ENCODE measurements at places on chromosomes 12 and 14.
A peak's percentile ranks its signal among the peaks of the same experiment; 100 is the strongest.

GRCh38 chr12:50050410-50051098 is 6.8 kb upstream of the ASIC1 start:
- DNase-seq: no peak

- DNase-seq: peak; percentile 40
Measured at GRCh38 chr12:13209436-13210235, 13.1 kb downstream of the EMP1 start.

DNA sequence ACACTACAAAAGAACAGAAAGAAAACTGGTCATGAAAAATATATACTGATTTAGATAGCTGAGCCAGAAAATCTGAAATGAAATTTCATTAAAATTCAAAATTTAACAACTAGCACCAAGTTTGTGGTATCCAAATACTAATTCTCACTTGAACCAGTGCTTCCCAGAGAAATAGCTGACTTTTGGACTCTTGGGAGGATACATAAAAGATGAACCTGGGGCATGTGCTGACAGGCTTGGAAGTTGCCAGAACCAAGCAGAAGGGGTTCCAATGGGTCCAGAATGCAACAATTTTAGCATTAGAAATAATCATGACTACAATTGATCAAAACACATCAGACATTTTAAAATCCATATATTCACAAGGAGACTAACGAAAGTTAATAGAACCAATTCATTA is 175.0 kb downstream of the MDGA2 start:
- DNase-seq: no peak

DNA sequence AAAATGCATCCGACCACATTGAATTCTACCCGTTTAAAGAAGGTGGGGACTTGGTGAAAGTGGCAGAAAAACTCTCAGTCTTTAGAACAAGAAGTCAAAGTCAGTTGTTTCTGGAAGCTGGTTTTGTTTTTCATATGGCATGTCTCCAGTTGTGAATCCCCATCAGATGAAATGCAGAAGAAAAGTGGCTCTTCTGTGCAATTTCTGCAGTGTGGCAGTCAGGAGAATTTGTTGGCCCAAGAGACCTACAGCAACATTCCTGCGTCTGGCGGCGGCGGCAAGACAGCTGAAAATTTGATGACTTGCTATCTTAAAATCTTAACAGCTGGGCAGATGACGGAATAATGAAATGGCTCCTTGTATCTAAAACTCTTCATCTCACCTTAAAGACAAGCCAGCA is 201.5 kb downstream of the FOXN3 start:
- DNase-seq: no peak

GRCh38 chr12:124434354-124434753 is 133.1 kb downstream of the NCOR2 start:
- no peak for DNase-seq

DNA sequence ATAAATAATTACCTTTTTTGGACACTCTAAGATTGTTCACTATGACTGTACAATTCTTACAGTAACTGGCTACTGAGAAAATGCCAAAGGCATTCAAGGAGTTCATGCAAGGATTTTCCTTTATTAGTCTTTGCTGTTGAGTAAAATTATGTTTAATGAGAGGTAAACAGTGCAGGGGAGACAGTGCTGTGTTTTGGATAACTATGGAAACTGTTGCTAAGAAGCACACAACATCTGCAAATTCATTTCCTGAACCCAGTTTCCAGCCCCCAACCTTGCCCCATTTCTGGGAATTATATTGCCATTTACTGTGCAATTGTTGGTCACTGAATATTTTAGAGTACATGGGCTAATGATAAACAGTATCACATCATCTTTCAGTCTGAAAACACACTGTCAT is 1005.8 kb downstream of the TRHDE start:
- no peak for DNase-seq

DNA sequence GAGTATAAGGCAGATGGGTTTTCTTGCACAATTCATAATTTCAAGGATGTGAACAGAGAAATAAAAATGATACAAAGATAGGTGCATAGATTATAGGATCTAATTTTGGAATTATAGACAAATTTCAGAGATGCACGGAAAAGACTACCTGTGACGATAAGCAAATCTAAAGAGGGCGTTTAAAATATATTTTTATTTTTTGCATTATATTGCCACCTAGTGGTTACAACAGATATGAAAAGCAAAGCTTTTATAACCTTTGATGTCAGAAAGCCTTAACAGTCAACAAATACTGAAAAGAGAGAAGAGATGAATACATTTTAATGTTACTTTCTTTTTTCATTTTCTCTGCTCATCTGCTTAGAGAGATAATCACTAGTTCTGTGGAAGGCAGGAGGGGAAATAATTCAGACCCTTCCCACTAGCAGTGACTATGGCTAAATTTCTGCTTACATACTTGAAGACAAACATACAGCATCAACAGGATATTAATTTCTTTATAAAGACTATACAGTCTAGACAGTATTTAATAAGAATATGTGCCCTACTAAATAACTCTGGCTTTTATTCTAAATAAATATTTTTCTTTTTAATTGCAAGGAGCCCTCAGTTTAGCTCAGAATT is 46.3 kb downstream of the NTS start:
- DNase-seq: peak; percentile 13

DNA sequence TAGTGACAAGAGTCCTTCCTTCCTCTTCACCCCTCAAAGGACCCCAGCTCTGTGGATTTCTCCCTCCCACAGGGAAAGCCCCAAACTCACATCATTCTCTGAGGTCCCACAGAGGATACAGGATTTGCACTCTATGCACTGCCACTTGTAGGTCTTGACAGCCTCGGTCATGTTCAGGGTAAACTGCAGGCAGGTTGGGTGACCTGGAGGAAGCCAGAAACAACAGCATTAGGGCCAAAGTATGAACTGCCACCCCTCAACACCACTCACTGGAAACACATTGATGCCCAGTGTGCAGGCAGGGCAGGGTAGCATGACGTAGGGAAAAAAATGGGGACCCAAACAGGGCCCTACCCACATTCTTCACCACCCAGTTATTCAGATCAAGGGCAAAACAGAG is 264.4 kb downstream of the DPF3 start:
- DNase-seq: no peak

GRCh38 chr12:42386308-42386707 is 60.3 kb downstream of the PPHLN1 start:
- DNase-seq: no peak

- DNase-seq: no peak
Measured at GRCh38 chr12:75317784-75318183, 12.3 kb downstream of the CAPS2 start.

- no peak for DNase-seq
Measured at GRCh38 chr12:7503686-7504415, at the start of gene CD163. Gene CD163 (minus strand): TSS chr12:7503777. CDS start chr12:7503690, 87 bp downstream.

DNA sequence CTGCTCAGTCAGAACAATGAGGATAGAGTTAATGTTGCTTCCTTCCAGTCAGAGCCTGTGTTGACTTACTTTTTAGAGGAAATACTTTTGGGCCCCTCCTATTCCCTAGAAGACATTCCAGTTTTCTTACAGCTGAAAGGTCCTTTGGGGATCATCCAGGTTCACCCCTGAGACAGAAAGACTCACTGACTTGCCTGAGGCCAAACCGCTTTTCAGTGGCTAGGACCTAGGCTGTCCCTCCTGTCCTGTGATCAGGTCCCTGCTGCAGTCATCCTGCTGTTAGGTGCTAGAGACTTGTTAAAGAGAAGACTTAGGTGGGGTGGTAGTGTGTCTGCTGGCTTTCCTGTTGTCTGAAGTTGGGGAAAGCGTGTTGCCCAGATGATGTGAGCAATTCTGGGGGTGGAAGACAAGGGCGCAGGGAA is 39.6 kb downstream of the SUSD6 start:
- DNase-seq: no peak

DNA sequence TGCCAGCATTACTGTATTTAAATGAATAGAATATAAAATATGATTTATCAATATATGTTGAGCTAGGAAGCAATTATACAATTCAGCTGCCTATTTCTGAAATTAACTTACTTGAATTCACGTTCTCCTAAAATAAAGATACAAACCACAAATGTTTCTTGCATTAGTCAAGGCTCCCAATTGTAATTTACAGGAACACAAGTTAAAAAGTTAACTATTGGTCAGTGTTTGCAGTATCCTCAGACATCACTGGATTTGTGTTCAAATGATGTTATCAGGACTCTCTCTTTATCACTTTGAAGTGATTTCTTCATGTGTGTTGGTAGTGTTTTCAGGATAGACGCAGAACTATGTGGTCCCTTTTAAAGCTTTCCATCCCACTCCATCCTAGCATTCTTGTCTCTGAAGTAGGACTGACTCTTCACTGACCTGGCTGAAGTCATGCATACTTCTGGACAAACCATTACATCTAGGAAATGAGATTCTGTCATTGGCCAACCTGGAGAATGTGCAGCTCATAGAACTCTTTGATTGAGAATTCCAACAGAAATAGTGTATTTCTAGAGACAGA is 156.1 kb downstream of the KICS2 start:
- no peak for DNase-seq

GRCh38 chr12:10301103-10301502 is 6.6 kb upstream of the KLRD1 start:
- DNase-seq: peak; percentile 35

- no peak for DNase-seq
Measured at GRCh38 chr14:68550338-68550715, 242.5 kb downstream of the ZFP36L1 start.

DNA sequence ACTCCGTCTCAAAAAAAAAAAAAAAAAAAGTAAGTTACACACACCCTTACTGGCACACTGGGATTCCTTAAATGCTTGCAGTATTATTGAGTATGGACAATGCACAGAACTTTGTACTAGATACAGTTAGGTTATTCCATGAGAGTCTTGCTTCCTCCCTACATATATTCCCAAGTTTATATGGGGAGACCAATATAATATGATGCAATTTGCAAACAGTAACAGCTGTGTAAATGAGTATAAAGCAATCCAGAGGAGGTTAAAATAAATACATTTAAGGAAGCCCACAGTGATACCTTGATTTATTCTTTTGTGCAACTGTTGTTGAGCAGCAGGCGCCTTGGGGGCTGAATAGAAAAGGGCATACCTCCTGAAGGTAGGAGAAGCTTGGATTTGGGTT is 26.6 kb downstream of the RASSF3 start:
- no peak for DNase-seq

- peak; percentile 52 for DNase-seq
Measured at GRCh38 chr12:47903151-47903611, 1.6 kb downstream of the VDR start.

GRCh38 chr12:31117203-31118011 is 43.7 kb downstream of the DDX11 start:
- DNase-seq: peak; percentile 43

GRCh38 chr14:74362361-74362915 is 14.2 kb downstream of the VRTN start:
- peak; percentile 72 for DNase-seq
